ENCODE measurements at places on chromosomes 13 and 19.

- DNase-seq = no peak
These were observed 723.2 kb downstream of the PCDH9 start for GRCh38 chr13:66506979-66507378.

DNA sequence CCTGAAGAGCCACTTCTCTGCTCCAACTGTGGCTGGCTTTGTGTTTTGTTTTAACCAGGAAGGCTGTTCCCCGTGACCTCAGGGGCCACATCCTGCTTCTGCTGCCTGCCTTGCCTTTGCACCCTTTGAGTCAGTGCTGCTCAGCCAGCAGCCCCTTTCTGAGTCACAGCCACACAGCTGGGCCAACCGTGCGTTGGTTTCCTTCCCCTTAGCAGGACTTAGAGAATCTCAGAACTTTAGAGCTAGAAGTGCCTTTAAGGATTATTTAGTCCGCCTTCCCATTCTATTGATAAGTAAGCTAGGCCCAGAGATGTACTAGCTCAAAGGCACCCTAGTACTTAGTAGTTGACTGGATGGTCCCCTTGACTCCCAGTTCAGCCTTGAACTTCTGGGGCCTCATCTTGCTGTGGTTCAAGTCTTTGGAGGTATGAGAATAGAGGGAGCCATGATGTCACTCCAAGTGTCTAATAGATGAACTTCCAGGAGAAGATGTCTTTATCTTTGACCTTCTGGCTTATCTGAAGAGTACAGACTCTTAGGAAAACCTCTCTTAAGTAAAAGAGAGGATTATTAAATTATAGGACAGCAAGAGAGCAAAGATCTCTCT is 8.0 kb downstream of the RGCC start:
- peak; percentile 78 for DNase-seq

GRCh38 chr19:44623626-44624025 is 10.3 kb downstream of the IGSF23 start:
- DNase-seq = no peak

DNA sequence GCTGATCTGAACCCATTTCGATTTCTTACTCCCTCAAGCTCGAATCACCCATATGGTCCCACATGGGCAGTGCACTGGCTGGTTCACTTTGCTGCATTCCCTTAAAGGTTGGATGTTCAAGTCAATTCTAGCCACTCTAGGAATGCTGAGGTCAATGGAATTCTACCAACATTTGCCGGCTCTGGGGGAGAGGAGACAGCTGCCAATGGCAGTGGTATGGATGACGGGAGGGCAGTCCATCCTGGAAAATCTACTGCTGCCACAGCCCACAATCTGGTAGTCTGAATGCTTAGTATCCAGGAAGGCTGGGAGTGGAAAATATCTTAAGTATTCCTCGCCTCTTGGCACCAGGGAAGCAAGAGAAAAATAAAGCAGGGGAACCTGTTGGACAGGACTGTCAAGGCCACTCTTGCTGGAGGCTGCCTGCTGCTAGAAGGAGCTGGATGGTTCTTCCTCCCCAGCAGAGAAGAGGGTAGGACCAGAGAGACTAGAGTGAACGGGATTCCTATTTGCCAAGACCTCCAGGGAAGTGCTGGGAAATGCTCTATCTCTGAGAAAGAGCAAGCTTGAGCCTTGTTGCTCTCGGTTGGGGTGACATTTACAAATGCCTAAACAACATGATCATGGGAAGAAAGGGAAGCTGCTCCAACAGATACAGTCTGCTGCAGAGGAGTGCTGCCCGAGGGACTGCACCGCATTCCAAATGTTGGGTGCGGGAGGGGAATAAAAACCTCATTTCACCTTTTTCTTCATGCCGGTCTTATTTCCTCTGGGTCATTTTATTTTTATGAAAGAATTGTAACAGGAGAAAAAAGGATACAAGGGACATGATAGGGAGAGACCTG is 20.7 kb upstream of the HMGB1 start:
- no peak for DNase-seq

DNA sequence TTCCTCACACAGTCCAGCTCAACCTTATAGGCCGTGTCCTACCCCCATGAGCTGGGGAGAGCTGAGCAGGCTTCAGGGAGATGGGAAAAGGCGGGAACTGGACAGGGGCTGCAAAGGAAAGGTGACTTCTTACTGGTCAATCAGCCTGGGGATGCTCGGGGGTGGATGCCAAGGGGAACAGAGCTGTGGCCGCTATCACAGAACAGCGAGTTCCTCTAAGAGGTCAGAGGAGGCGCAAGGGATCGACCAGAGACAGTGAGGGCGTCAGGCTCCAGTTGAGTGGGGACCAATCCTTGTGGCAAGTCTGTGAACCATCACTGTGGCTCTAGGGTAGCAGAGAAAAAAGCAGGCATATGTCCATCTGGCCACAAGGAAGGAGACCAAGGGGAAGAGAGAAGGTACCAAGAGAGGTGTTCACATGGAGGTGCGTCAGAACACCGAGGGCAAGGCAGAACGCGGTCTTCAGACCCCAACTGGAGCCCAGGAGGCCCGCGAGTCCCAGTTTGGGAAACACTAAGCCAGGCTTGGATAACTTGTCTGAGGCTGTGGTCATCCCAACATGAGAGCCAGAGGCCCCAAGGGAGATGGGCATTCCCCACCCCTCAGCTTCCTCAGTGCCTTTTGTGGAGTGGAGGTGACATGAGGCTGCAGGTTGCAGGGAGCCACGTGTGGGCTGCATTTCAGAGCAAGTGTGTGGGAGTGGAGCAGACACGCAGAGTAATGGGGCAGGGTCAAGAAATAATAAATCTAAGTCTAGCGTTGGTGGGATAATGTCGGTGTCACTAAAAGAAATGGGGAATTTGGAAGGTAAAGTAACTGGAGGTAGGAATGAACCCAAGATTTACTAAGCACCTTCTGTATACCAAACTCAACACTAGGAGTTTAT is 3.9 kb downstream of the F10 start:
- DNase-seq = no peak

- DNase-seq = no peak
These were observed 406.7 kb upstream of the ZNF507 start for GRCh38 chr19:31938675-31939074.

GRCh38 chr19:33273065-33273736 is 29.1 kb downstream of the CEBPA start:
- no peak for DNase-seq

DNA sequence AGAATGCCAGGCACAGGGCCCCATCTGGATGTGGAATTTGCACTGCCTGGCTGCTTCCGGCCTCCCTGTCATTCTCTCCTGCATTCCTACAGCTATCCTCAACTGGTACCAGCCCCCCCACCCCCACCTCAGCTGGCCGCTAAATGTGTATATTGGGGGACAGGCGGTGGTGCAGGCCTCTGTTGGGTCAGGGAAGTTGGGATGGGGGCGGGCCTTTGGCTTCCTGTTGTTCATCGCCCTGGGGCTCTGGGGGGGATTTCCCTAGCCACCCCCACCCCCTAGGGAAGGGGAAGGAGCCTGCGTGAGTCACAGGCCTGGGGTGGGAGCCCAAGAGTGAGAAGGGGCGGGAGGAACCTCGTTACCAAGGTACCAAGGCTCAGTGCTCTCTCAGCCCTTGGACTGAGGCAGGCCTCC is 10.6 kb downstream of the POU2F2 start:
- peak; percentile 67 for DNase-seq

DNA sequence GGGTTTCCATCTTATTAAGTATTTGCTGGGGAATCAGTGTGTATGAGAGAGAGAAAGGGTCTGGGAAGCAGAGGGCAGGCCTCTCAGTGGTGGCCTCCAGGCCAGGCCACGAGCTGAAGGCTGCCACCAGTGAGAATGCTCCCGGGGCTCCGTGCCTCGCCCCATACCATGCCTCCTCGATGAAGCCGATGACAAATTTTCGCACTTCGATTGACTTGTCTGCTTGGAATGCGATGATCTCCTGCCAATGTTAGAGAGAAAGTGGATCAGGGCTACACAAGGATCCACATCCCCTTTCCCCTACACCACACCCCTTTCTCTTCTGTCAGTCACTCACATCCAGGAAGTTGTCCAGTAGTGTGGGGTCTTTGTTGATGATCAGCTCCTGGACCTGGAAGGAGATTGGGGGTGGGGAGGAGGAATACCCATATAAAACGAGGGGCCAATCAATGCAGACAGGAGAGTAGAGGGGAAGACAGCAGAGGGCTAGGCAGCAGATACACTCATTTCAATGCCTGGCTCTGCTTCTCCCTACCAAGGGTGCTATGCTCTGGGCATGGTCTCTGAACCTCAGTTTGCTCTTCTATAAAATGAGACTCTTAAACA is 10.7 kb downstream of the SYMPK start:
- no peak for DNase-seq

- no peak for DNase-seq
These were observed 11.3 kb upstream of the ERICH6B start for GRCh38 chr13:45626731-45627374.

GRCh38 chr13:98150832-98151479 is 8.1 kb downstream of the FARP1 start:
- DNase-seq = no peak

DNA sequence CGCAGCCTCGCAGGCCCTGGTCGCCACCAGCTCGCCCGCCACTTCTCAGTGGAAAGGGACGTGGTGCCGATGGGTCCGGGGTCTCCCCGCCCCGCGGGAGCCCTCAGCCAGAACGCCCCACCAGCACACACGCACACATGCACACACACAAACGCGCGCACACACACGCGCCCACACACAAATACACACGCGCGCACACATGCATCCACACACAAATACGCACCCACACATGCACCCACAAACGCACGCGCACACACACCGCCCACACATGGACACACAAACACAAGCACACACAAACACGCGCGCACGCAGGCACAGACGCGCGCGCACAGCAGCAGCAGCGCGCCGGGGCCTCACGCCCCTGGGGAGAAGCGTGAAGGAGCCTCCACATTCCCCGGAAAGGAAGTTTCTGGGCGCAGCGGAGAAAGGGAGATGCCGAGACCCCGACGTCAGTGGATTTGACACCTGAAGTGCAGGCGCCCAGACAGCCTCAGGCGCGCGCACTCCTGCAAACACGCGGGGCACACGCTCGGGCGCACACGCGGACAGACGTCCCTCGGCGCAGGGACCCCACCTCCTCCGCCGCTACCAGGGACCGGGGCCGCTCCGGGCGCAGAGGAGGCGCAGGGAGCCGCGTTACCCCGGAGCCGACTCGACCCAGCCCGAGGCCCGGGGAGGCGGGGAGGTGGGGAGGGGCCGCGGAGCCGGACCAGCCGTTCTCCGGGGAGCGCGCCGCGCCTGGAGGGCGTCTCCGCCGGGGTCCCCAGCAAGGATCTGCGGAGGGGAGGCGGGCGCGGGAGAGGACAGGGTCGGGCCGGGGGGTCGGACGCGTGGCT is 622 bp downstream of the RASA3 start:
- no peak for DNase-seq

- DNase-seq = no peak
These were observed 31.1 kb upstream of the ATP12A start for GRCh38 chr13:24648983-24649687.

GRCh38 chr19:15838351-15838750 is 22.9 kb upstream of the OR10H1 start:
- no peak for DNase-seq

- no peak for DNase-seq
These were observed 16.6 kb downstream of the ADGRL1 start for GRCh38 chr19:14189415-14189814.

DNA sequence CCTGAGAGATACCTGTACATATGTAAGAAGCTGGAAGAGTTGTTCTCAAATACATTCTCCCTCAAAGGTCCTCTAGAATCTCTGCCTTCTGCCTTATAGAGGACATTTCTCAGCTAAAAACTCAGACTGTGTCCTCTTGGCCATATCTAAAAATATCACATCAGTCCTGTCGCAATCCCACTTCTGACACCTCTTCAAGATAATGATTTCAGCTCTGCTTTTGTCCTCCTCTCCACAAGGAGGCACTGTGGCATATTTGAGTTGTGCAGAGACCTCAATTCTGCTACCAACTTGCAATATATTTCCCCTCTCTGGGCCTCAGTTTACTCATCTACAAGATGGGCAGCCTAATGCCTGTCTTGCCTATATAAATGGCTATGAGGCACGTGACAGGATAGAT is 16.6 kb downstream of the ADAMTS10 start:
- no peak for DNase-seq

DNA sequence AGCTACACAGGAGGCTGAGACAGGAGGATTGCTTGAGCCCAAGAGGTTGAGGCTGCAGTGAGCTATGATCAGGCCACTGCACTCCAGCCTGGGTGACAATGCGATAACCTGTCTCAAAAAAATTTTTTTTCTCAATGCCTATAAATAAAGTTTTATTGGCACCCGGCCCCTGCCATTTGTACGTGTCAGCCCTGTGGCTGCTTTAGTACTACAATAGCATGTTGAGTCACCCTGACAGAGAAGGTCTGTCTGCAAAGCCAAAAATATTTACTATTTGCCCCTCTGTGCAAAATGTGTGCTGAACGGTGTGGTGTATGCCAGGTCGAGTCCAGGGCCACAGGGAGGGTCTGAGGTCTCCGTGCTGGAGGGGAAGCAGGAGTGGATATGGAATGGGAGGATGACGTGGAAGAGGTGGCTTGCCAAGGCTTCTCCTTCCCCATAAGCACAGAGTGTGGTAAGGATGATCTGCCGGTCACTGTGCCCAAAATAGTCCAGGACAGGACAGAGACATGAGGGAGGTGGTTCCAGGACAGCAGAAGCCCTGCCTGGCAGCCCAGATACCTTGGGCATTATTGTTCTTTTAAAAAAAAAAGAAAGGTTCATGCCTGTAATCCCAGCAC is 10.0 kb downstream of the NMRK2 start:
- DNase-seq = no peak

GRCh38 chr13:101714195-101714594 is 261.7 kb downstream of the ITGBL1 start:
- no peak for DNase-seq

- DNase-seq = no peak
These were observed 1218.7 kb downstream of the EFNB2 start for GRCh38 chr13:105316731-105317130.

GRCh38 chr13:57018915-57019314 is 121.8 kb upstream of the PRR20A start:
- no peak for DNase-seq

- DNase-seq = no peak
These were observed 14.1 kb downstream of the SH3GL1 start for GRCh38 chr19:4386041-4386782.

DNA sequence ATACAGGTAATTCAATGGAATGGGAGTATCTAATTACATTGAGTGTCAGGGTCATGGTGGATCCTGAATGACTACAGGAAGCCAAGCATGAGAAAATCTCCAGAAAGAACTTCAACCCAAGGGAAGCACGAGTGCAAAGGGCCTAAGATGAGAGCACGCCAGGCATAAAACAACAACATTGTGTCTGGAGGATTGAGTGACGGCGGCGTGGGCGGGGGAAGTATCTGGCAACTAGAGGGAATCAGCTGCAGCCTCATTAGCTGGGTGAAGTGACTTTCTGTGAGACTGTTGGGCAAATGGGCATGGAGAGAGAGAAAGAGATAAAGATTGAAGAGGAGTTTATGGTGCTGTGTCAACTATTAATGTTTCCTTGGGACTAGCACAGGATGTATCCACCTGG is 194.3 kb downstream of the GPC6 start:
- no peak for DNase-seq

GRCh38 chr19:54102421-54103169 is at the start of gene NDUFA3:
TSS of gene NDUFA3 (plus strand) at chr19:54102855. CDS start at chr19:54102879, 24 bp downstream.
- DNase-seq = peak; percentile 91

- DNase-seq = no peak
These were observed 13.3 kb downstream of the CAPN12 start for GRCh38 chr19:38730731-38731589.
